ENCODE measurements at places on chromosomes 11 and 22. TPM values are rescaled to one million over a fixed set of nuclear protein-coding genes. Genes with fewer than 3 reads are reported as not detected.
A peak's percentile ranks its signal among the peaks of the same experiment; 100 is the strongest.

HIKESHI gene
- total RNA-seq, result 39.4 TPM

GPR83 gene
- not detected for total RNA-seq

DNA sequence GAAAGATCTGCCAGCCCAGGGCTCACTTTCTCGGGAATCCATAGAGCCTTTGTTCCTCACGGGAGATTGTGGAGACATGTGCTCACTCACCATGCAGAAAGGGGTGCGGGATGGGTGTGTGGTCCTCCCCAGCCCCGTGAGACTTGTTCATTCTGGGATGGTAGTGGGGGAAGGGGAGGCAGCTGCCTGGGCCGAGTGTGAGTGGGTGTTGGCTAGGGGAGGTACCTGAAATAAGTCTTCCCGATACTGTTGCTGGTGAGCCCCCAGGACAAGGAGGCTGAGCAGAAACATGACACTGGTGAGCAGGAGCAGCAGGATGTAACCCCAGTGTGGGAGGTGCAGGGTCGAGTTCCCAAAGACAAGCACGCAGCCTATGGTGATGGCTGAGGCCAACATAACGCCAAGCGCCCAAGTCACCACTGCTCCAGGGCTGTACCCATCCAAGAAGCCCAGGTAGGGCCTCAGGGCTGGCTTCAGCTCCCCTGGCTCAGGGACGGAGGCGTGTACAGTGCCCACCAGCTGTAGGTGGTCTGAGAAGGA is 2.8 kb downstream of the SLC7A4 start:
- DNase-seq, result no peak

PLAAT4 gene
- 1.8 TPM for total RNA-seq

C11orf91 gene
- not detected for total RNA-seq

DNA sequence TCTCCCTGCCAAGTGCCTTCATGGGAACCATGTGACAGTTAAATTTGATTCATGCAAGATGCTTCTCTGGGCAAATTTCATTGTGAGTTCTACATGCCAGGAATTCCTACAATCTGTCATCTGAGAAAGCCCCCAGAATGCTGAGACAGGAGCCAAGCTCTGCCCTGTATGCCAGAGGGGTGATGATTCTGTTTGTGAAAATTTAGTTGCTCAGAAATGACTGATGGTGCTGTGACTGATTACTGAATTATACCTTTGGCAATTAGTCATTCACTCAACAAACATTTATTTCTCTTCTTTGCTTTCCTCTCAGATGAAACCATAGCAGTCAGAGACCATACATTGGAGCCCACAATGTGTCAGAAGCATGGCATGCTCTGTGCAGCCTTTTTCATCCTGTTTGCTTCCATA is 69.0 kb upstream of the ZBED5 start:
- no peak for DNase-seq

GRCh38 chr11:68358416-68358815 is 46.0 kb downstream of the LRP5 start:
- no peak for DNase-seq

- no peak for DNase-seq
Measured at GRCh38 chr11:89540826-89541225, 49.7 kb upstream of the NOX4 start.

GRCh38 chr11:74683279-74683871 is 47.9 kb downstream of the CHRDL2 start:
- DNase-seq, result peak; percentile 54

P2RX3 gene
- total RNA-seq, result not detected

ADAMTS8 gene
- 1.0 TPM for total RNA-seq

GRCh38 chr11:100928426-100928825 is 201.2 kb downstream of the PGR start:
- DNase-seq, result no peak

GRCh38 chr22:38431266-38432010 is 23.6 kb downstream of the KCNJ4 start:
- no peak for DNase-seq

DNA sequence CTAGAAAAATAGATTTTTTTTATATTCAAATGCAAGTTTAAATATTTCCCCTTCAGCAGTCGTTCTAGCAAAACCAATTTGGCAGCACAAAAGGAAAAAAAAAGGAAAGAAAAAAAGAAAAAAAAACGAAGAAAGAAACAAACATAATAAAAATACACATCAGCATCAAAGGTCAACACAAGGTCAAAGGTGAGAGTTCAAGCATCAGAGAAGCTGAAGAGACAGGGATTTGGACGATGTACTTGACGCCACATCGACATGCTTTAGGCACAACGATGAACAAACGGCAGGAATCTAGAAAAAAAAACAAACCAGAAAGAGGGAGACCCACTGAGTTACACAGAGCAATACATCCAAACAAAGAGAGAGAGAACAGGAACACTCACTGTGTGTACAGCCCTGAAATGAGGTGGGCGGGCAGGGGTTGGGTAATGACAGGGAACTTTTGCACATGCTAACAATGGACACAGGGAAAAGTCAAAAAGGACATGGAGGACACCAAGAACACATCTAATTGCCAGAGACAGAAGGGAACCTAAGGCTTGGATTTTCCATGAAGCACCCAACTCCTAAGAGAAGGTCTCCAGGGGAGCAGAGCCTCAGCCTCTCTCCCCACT is 19.8 kb upstream of the RAPSN start:
- DNase-seq, result no peak

- no peak for DNase-seq
Measured at GRCh38 chr11:96043291-96043690, 119.4 kb upstream of the MTMR2 start.

- DNase-seq, result no peak
Measured at GRCh38 chr22:17083255-17083654, 1.5 kb upstream of the IL17RA start.

GRCh38 chr11:88250566-88251242 is 75.5 kb upstream of the RAB38 start:
- DNase-seq, result no peak

DNA sequence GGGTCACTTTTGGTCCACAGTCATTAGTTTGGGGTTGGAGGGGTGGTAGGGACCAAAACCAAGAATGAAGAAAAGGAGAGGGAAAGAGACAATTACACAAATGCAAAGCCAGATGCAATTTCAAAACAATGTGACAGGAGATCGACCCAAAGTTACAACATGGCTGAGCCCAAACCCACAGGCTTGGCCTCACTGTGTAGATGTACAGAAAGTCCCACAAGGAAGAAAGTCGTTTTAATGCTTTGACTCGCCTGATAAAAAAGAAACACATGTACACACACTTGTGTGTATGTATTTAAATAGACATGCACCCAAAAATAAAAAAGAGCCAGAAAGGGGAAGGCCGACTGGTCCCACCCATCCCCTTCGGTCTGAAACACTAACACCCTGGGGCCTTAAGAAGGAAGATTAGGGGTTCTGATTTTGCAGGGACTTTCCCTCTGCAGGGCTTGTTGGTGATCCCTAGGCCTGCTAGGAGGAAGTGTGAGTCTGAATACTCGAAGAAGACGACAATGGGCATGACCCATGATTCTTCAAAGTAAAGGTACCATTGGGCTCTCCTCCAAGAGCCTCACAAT is 104.1 kb downstream of the ETS1 start:
- DNase-seq, result no peak

DNA sequence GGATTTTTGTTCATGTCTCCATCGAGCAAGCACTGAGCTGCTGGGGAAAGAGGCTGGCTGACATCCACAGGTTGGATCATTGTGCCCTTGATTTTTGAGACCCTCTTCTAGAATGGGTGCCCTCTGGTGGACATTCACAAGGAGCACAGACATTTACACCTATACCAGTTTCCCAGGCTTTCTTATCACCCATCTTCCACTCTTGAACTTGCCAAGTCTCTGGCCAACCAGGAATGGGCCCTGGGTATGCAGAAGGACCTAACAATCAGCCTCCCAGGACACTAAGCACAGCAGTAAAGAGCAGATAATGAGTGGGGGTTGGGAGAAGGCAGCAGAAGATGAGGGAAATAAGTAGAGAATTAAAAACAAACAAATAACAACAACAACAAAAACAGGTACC is 5.7 kb upstream of the INTS4 start:
- no peak for DNase-seq

DNA sequence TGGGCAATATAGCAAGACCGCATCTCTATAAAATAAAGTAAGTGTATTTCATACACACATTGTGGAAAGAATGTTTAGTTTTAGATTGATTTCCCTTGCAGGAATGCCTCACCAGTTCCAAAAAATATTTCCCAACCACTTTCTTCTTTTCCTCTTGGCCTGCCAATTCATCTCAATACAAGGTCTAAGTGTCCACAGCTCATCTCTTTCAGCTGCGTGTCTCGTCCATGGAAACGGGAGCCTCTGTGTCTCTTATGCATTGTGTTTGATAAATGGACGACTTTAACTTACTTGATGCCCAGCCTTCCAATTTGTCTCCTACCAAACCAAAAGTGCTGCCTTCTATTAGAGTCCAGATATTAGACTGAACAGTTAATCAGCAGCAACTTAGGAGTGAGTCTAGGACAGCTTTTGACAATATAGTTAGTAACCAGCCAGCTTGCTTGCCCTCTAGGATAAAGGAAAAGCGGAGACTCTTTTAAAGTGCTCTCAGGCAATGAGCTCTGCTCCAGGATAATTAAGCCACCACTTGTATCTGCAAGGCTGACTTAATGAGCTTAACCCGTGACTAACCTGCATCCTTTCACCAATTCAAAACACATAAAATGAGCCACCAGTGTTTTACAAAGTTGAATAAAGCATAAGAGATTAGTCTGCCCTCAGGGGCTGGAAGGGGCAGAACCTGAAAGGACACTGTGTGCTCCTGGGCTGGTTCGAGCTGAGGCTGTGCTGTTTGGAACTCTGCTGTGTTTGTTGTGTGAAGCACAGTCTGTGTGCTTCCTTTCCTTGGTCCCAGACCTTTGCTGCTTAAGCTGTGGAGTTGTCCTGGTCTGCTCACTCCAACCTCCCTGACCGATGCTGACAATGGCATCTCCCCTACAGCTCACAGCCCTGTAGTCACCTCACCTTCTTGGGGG is 27.5 kb downstream of the FBXO7 start:
- no peak for DNase-seq

CDC42BPG gene
- 0.46 TPM for total RNA-seq

DNAJB7 gene
- not detected for total RNA-seq

FERMT3 gene
- total RNA-seq, result 1.0 TPM

GRCh38 chr11:113375402-113375801 is 12.2 kb upstream of the ANKK1 start:
- no peak for DNase-seq

DNA sequence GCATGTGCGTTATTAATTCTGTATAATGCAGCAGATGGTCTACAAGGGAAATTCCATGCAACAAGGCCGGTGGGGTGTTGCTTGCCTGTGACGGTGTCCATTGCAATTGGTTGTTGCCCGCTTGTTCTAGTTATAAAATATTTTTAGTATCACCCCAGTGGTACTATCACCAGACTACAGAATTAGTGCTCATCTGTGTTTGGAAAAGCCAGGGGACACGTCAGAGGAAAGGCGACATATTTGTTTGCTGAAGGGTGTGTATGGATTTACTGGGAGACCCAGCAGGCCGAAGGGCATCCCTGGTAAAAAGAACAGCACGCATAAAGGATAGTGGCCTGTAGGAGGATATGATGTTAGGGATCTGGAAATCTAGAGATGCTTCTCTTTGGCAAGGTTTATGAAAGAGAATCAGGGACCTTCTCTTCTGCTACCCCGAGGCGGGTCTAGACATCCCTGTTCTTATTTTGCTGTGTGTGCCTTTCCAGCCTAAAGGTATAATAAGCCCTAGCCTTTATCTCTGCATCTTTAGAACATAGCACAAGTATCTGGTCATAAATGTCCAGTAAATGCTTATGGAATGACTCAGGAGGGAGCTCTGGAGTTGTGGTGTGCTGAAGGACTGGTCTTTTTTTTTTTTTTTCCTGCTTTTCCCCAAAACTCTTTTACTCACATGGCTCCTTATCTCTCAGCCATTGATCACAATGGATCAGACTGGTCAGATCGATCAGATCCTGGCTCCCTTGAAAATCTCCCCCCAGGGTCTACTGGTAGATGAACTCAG is 90.9 kb downstream of the LDLRAD3 start:
- DNase-seq, result no peak

DNA sequence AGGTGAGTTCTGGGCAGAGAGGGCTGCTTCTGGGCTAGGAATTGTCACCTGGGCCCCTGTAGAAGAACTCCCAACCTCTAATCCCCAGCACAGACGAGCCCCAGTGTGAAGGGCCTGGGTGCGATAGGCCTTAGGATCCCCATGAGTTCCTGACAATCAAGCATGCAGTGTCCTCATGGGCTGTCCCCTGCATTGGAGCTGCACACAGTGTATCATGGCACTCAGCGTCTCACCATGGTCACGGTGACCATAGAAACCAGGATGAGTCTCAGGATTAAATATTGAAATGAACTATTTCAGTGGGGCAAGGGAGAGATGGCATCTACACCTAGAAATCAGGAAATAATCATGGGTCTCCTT is 292 bp downstream of the SCGB2A1 start:
- no peak for DNase-seq

MFRP gene
- total RNA-seq, result not detected
